ENCODE measurements at places on chromosomes 3 and 15. TPM values are rescaled to one million over a fixed set of nuclear protein-coding genes. Genes with fewer than 3 reads are reported as not detected.
A peak's percentile ranks its signal among the peaks of the same experiment; 100 is the strongest.

DNA sequence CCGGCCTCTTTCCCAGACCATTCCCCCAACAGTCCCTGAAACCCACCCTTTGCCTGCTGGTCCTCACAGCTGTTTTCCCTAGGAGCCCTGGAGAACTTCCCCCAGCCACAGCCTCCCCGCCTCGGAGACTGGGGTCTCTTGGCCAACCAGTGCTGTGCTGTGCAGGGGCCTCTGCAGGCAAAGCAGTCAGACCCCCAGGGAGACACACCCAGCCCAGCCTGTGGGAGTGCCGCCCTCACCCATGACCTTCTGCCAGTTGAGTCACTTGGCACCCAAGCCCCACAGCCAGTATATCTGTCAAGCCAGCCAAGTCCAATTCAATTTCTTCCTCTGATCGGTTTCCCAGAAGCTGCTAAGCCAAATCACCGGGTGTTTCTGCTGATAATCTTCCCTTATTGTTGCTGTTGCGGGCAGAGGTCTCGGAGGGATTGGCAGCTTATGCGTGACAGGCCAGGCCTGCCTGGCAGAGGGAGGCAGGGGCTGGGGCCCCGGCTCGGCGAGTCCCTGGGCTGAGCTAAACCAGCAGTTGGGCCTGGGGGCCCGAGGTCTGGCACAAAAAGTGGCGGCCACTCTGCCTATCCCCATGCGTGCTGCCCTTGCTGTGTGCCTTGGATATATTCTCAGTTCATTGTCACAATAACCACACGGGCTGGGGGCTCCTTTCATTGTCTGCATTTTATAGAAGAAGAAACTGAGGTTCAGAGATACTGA, 65.6 kb upstream of the SLC6A1 start:
- DNase-seq, result peak; percentile 74

GRCh38 chr3:143597774-143598652, 250.3 kb downstream of the SLC9A9 start:
- DNase-seq, result no peak

DNA sequence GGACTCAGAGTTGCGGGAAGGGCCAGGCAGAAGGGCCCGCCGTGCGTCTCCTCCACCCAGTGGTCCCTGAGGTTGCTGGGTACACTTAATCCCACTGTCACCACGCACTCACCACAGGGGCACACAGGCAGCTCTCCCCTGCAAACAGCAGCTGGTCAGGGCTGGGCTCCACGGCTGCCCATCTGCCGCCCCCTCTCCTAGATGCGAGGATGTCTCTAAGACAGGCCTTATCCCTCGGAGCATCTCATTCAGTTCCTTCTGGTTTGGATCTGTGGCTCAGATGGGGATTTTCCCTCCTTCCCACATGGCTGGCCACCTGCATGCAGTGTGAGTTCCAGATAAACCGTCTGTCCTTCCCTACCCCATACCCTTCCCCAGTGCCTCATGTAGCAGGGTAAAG, 26.3 kb downstream of the MRPS11 start:
- DNase-seq, result no peak

DNA sequence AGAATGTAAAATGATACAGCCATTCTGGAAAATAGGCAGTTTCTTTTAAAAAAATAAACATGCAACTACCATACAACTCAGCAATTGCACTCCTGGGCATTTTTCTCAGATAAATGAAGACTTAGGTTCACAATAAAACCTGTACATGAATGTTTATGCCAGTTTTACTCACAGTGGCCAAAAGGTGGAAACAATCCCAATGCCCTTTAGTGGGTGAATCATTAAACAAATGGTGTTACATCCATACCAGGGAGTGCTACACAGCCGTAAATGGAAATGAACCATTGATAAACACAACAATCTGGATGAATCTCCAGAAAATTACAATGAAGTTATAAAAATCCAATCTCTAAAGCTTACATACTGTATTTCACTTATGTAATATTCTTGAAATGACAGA, 140.3 kb downstream of the ADAMTSL3 start:
- DNase-seq, result no peak

PPIP5K1 gene
- 42.1 TPM for total RNA-seq

IL12A gene
- 0.51 TPM for total RNA-seq

MORC1 gene
- not detected for total RNA-seq

ZNF774 gene
- 5.6 TPM for total RNA-seq
